GOT3 (cell line): ENCODE measurements at places on chromosomes 1 and 21.

- no peak for DNase-seq
These were observed 3.0 kb upstream of the TUFT1 start for GRCh38 chr1:151537112-151537511.

DNA sequence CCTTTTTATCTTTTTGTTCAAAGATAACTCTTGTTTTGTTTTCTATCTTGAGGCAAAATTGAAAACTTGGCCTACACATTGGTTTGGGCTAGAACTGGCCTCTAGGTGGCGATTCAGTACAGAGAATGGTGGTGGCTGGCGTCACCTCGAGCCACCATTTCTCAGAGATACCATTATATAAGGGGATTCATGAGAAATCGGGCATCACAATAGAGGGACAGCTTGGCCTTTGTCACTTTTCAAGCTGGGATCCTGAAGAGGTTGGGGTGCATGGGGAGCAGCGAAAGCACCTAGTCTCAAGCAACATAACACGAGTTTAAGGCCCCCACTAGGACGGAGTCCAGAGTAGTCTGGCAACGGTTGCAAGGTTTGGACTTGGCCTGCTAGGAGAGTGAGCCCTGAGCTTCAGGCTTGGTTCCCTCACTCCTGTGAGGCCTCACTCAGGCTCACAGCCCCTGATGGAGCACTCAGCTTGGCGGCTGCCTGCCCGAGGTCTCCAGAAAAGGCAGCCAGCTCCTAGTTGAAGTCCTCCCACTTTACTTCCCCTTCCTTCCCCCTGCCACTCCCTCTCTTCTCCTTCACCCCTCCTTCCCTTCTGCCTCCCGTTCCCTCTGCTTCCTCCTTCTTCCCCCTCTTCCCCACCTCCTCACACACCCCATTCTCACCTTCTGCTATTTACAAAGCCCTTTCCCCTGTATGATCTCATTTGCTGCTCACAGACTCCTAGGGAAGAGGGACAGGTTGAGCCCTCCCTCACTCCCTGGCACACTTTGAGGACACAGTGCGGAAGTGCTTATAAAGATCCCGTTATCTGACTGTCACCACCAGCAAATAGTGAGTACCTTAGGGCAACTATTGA is 67.8 kb downstream of the LRIG2 start:
- DNase-seq, result no peak

- no peak for DNase-seq
These were observed 484.3 kb downstream of the LMO4 start for GRCh38 chr1:87812871-87813577.

DNA sequence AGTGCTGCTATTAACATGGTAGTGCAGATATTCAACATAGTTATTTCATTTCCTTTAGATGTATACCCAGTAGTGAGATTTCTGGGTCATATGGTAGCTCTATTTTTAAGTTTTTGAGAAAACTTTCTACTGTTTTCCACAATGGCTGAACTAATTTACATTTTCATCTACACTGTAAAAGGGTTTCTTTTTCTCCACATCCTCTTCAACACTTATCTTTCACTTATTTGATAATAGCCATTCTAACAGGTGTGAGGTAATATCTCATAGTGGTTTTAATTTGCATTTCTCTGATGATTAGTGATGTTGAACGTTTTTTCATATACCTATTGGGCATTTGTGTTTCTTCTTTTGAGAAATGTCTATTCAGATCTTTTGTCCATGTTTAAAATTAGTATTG is 149.8 kb downstream of the PDE4B start:
- no peak for DNase-seq
